ENCODE measurements at places on chromosomes 3 and 15.

- no peak for DNase-seq
Observed at GRCh38 chr3:126989316-126990023, 6.6 kb downstream of the PLXNA1 start.

GRCh38 chr3:87568331-87568730, 291.9 kb upstream of the POU1F1 start:
- DNase-seq = no peak

DNA sequence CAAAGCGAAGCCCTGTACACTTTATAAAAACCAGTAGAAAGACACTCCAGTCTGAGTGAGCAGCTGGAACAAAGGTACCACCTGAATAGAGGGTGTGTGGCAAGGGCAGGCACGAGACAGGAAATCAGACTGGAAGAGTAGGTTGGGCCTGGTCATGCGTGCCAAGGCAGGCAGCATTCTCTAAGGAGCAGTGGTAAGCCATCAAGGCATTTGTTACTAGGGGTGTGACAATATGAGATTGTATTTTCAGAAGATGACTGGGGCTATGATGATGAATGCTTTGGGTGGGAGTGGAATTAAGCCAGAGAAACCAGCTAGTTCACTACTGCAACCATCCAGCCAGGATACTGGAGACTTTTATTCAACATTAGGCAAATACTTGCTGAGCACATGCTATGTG, 5.0 kb downstream of the JMJD7 start:
- DNase-seq = no peak

GRCh38 chr15:35111861-35112260, 26.8 kb upstream of the NANOGP8 start:
- no peak for DNase-seq

DNA sequence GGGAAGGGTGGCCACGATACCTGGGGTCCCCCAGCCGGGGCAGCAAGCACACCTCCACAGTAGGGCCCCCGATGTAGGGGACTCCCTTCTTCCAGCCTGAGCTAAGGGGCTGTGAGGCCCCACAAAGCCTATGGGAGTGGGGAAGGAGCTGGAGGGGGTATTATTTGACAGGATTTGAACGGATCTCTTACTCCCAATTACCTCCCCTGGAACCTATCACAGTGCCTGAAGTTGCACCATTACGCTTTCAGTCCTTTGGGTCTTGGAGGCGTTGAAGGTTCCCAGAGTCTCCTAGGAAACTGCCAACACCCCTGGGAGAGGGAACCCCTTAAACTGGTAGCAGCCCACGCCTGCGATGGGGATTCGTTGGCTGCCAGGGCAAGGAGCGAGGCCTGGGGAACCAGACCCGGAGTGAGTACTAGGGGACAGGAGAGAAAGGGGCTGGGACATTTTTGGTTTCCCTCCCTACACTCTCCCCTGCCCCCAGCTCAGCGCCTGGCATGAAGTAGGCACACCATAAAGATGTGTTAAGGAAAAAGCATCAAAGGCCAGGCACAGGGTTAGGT, 409 bp upstream of the LHFPL4 start:
- DNase-seq = no peak

DNA sequence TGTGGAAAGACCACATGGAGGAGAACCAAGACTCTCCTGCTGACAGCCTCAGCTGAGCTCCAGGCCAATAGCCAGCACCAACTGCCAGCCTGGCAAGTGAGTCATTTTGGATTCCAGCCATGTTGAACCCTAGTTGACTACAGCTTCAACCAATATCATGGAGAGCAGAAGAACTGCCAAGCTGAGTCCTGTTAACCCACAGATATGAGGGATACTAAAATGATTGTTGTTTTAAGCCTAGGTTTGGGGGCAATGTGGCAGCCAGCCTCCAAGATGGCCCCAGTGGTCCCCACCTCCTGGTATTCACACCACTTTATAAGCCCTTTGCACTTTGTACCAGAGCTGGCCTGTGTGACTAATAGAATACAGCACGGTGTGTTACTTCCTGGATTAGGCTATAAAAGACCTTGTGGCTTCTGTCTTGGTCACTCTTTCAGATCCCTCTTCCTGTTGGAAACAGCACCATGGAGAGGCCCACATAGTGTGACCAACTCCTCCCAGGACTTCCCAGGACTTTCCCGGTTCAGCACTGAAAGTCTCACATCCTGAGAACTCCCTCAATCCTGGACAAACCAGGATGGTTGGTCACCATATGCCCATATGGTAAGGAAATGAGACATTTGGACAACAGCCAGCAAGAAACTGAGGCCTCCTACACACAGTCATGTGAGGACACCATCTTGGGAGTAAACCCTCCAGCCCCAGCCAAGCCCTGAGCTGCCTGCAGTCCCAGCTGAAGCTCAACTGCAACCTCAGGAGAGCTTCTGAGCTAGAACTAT, 32.4 kb upstream of the CDV3 start:
- no peak for DNase-seq

GRCh38 chr15:39290711-39291435, 290.0 kb upstream of the THBS1 start:
- no peak for DNase-seq

DNA sequence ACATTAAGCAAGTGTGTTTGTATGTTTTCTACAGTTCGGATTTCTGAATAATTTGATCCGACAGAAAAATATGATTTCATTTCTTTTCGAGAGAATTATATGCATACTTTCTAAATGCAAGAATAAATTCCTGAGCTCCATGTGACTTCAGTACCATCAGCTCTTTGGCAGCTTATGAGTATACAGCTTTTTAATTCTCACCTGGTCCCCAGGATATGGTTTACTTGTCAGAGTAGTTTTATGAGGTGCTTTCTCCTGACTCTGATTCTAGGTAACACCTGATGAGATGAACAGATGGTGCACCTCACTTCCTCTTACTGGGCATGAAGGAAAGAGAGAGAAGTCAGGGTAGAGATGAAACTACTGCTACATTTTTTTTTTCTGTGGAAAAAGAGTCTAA, 3.1 kb downstream of the HGD start:
- no peak for DNase-seq

DNA sequence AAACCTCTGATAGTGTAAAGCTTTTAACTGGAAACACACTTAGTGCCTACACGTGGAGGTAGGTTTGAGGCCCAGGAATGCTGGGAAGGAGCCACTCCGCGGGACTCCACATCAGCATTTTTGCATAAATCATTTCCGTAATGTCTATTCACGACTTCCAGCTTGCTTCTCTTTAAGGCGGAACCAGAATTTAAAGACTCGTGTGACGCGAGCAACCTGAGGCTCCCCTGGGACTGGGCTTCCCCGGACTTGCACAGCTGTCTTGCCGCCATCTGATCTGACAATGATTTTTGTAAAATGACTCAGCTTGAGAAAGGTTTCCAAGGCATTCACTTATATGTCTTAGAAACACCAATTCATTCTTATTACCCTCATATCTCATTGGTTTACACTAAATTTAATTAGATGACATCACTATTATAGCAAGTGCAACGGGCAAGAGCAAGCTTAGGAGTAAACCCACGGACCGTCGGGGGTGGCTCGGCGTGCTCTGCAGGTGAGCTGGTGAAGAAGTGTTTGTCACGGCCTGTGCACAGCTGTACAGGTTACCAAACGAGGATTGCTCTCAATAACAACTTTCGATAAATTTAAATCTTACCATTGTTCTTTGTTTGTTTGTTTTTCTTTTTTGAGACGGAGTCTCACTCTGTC, 95.2 kb downstream of the CHSY1 start:
- DNase-seq = no peak

- DNase-seq = no peak
Observed at GRCh38 chr3:112744825-112745566, 101.7 kb downstream of the CD200R1L start.

DNA sequence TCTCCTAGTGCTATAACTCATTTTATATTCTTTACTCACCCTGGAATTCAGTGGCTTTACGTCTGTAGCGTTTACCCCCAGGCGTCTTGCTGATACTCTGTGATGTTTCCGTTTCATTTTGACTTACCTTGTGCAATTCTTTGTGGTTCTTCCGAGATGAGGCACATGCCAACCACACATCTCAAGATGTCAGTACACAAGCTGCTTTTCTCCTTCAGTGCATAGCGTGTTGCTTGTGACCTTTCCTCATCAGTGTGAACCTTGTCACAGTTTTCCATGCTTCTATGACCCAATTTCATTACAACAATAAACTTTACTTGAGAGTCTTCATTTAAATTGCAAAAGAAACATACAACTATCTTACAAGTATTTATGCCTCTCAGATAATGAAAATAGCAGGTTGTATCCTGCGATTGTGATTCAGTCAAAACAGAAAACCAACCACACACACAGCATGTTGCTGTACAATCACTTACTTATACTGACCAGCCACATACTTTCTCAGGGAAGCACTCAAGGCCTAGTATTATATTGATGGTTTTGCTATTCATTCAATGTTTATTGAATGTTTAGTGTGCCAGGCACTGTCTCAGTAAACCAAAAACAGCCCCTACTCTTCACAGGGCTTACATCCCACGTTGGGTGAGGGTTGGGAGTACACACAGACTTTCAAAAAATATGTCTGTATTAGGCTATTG, 4.6 kb upstream of the TBL1XR1 start:
- DNase-seq = peak; percentile 58

DNA sequence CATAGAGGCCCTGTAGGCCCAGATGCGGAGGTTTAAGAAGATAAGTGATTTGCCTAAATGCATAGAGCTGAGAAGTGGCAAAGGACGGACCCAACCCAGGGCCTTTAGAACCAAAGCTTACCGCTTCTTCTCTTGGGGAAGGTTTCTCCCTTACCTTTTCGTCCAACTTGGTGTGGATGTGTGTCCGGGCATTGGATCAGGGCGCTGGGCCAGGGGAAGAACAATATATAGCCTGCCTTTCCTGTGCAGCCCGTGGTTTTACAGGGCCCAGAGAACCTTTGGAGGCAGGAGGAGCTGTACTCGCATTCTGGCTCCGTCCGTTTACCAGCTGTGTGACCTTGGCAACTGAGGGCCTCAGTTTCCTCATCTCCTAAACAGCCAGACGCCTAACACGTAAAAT, 686 bp upstream of the P3H2 start:
- no peak for DNase-seq

- DNase-seq = no peak
Observed at GRCh38 chr3:154615471-154615870, 185.5 kb upstream of the GPR149 start.

GRCh38 chr3:127975153-127976029, 60.4 kb downstream of the KBTBD12 start:
- DNase-seq = no peak

DNA sequence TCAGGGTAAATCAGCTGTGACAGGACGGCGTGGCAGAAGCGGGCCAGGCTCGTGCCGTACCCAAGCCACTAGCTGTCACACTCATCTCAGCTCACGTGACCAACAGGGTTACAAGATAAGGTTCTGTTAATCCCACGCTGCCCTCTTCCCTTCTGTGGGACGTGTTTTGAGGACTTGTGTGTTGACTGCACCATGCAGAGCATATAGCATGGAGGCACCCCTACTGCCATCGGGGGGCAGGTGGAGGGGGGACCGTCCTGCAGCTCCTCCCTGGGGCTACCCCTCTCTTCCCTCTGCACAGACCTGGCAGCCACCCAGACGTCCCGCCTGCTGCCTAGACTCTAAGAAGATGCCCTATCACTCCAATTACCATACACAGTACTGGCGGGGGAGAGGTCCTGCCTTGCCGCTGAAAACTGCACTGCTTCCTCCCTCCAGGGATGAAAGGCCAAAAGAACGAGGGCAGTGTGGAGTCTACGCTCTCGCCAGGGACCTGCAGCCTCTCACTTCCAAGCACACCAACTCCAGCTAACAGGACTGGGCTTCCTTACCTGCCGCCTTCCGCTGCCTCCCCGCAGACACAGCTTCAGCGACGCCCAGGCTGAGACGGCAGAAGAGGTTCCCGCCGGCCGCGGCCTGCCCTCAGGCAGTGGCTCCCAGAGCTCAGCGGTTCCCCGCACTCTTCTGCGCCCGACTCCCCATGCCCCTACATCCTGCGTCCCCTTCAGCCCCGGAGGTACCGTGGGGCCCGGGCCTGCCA, at the start of gene TNK2:
TSS of gene TNK2 (minus strand) at position 618 of the 760 bp plus-strand sequence. CDS start 19,963 bp downstream, outside the sequence.
- DNase-seq = peak; percentile 50

- DNase-seq = no peak
Observed at GRCh38 chr15:94477913-94478553, 246.7 kb downstream of the MCTP2 start.

Data from activated naive CD4-positive, alpha-beta T cell treated with anti-CD3 and anti-CD28 coated beads, Interleukin-2, amount 50 U/mL, for 16 hours (primary cell).